ENCODE measurements at places on chromosomes 1 and 21. TPM values are rescaled to one million over a fixed set of nuclear protein-coding genes. Genes with fewer than 3 reads are reported as not detected.

The NKAIN1 gene
- total RNA-seq = not detected

The CD2 gene
- total RNA-seq = not detected

The IL24 gene
- total RNA-seq = 0.15 TPM

The TMEM269 gene
- not detected for total RNA-seq

The ATP5PF gene
- 70.5 TPM for total RNA-seq

The PDE4B gene
- total RNA-seq = 55.6 TPM

The SLC9A1 gene
- 5.9 TPM for total RNA-seq

The DIRAS3 gene
- total RNA-seq = 0.97 TPM

The EPHA2 gene
- total RNA-seq = 90.3 TPM

The COL9A2 gene
- total RNA-seq = under 0.01 TPM

The KCNN3 gene
- 0.65 TPM for total RNA-seq

The LCE1F gene
- not detected for total RNA-seq

The P3R3URF gene
- total RNA-seq = not detected

The OR1C1 gene
- total RNA-seq = not detected

The C1orf185 gene
- not detected for total RNA-seq

The MTARC2 gene
- total RNA-seq = 5.8 TPM

The CNST gene
- 11.7 TPM for total RNA-seq

The CCDC185 gene
- not detected for total RNA-seq

The ADGRL4 gene
- total RNA-seq = 82.2 TPM

The PDC gene
- total RNA-seq = not detected

The OR2AK2 gene
- not detected for total RNA-seq

The LYPD8 gene
- not detected for total RNA-seq

The GCSAML gene
- total RNA-seq = not detected

The TDRKH gene
- total RNA-seq = 9.1 TPM
